ENCODE measurements at places on chromosomes 11 and 22.

DNA sequence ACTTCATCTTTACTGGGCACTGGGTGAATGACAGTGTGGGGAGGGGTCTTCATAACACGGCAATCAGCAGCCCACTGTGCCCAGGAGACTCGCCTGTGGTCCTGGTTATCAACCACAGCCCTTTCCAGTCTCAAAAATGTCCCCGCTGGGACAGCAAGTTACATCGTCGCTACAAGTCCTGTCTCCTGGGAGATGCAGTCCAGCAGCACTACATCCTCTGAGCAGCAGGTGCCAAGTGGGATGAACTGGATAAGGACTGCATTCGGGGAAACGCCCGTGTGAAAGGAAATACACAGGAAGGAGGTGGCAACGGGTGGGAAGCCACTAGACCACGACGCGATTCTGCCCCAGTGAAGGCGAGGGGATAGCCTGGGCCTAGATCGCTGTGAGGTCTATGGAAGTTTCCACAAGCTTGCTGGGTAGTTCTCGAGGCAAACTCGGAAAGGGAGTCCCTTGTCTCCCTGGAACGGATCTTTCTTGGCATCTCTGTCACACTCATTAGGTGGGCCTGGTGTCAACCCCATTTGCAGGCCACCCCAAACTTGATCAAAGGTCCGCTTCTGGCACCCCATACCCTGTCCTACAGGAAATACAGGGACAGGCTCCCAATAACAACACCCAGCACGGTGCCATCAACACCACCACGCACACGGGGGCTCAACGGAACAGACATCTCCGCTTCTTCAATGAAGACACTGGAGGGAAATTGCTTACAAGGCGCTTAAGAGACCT lies 4.4 kb downstream of the ASCL2 start:
- DNase-seq = no peak

DNA sequence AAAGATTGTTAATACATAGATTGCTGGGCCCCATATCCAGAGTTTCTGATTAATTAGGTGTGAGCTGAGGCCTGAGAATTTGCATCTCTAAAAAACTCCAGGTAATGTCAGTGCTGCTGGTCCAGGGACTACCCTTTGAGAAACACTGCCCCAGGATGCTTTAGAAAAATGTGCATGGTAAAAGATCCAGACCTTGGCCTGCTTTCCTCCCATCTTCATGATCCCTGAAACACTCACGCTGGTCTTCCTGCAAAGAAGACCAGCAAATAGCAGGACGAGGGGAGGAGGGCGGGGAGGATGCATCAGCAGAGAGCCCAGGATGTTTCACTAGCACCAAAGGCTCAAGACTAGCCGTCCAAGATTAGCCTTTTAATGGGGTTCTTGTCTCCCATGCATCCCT lies at the start of gene OR8A1:
Gene OR8A1 (plus strand): TSS at position 301 of the 400 bp plus-strand sequence. CDS start 123 bp downstream, outside the sequence.
- DNase-seq = no peak

DNA sequence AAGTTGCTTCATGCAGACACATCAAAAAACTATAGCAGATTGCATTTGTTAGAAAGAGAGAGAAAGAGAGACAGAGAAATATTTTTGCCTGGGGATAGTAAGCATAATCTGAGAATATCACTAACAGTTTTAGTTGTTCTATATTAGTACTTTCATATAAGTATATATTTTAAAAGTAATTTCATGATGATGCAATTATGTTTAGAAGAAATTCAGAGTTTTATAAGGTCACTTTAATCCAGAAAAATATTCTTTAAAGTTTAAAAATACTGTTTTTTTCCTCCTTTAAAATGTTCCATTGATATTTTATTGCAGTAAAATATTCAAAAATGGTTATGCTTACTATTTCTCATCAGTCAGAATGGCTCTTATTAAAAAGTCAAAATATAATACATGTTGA lies 86.8 kb upstream of the MTMR2 start:
- DNase-seq = no peak

DNA sequence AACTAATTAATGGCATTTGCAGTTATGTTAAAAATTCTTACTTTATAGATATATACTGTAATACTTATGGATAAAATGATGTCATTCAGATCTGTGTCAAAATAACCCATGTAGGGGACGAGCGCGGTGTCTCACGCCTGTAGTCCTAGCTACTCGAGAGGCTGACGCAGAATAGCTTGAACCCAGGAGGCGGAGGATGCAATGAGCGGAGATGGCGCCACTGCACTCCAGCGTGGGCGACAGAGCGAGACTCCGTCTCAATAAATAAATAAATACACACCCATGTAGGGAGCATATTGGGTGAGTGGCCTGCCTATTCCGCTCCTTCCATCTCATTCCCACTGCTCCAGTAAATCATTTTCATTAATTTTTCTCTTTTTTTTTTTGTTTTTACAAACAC lies 7.1 kb downstream of the SNU13 start:
- DNase-seq = no peak

DNA sequence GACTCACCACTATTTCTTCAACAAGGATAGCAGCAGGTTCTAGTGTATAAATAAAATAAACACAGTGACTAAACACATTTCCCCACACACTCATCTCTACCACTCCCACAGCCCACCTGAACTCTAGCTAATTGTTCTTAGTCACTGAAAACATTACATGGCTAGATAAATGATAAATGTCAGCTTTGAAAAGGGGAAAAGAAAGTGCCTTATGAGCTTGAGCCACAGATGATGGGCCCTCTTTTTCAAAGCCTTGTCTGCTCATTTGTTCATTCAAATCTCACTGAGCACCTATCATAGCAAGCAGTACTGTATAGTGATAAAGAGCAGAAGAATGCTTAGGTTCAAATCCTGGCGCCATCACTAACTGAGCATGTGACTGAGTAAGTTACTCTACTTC lies 58.3 kb downstream of the SIK3 start:
- DNase-seq = no peak

- DNase-seq = no peak
Observed at GRCh38 chr11:134705858-134706257, 293.8 kb upstream of the B3GAT1 start.

- no peak for DNase-seq
Observed at GRCh38 chr11:103609117-103610066, 427.0 kb upstream of the DDI1 start.

- DNase-seq = peak; percentile 59
Observed at GRCh38 chr11:3225826-3226750, 6.1 kb downstream of the MRGPRE start.

- no peak for DNase-seq
Observed at GRCh38 chr11:26963764-26964163, 30.1 kb upstream of the FIBIN start.

- no peak for DNase-seq
Observed at GRCh38 chr11:60672255-60672654, 27.2 kb upstream of the MS4A8 start.

DNA sequence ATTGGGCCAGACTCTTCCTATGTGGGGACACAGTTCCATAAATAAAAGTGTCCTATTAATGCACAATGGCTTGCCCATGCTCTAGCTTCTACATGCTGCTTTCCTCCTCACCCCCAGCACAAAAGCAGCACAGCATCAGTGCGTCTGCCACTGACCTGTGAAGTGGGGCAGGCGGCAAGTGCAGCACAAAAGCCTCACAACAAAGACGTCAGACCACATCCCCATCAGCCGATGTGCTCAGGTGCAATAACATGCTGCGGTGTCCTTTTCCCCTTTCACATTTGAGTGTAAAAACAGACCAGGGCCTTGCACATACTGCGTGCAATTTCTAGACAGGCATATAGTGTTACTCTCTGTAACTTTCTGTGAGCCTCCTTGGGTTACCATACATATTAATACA lies 12.8 kb downstream of the DKK3 start:
- peak; percentile 57 for DNase-seq

DNA sequence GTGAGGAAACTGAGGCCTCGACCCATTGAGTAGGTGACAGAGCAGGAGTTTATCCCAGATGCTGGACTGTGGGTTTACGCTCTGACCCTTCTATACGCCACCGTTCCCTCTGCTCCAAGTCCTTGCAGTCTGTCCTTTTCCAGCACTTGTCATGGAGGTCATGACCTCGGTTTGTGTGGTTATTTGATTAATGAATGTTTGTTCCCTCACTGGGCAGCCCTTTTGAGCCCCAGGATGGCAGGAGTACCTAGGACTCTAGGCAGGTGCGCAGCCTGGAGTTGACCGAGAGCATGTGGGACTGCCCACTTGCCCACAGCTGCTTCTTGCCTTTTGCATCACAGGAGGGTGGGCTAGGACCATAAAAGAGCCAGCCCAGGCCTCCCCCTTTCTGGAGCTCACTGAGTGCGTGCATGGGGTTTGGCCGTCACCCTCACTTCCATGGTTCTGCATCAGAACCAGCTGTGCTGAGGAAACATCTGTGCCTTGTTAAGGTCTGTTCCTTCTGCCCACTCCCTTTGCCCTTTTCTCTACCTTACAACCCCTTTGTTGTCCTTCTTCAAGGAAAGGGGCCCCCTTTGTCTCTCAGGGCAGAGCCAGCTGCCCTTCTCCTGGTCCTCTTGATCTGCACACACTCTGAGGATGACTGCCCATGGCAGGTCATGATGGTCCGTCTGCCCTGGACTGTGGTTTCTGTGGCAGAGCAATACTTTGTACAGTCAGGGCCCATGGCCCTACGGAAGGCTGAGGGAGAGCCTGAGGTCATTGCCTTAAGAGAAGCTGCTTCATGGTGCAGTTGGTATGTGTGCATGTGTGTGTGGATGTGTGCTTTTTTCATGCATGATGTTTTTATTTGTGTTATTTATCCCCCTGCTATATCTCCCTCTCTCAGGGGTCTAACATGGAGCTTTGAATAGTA lies 38.2 kb downstream of the BMAL1 start:
- no peak for DNase-seq

DNA sequence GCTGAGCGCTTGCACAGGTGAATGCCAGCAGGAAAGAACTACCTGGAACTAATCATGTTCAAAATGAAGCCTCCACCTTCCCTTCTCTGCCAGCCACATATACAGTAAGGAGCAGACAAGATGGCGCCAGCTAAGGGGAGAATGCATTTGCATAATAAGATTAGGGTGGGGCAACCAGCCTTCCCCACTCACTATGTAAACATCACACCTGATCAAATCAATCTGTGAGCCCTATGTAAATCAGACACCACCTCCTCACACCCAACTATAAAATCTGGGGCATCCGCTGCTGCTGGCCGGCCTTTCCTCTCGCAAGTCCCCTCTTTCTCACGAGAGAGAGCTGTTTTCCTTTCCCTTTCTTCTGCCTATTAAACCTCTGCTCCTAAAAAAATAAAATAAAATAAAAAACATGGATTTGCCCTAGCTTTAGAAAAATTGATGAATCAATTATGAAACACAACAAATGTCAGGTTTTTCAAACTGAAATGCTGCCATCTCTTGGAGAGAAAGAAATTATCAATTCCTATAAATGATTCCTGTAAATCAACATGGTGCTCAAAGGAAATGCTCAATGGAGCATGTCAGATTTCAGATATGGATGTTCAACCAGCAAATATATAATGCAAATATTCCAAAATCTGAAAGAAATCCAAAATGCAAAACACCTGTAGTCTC lies 108.9 kb downstream of the SGSM3 start:
- no peak for DNase-seq

- no peak for DNase-seq
Observed at GRCh38 chr11:72239313-72239848, 4.6 kb downstream of the PHOX2A start.

DNA sequence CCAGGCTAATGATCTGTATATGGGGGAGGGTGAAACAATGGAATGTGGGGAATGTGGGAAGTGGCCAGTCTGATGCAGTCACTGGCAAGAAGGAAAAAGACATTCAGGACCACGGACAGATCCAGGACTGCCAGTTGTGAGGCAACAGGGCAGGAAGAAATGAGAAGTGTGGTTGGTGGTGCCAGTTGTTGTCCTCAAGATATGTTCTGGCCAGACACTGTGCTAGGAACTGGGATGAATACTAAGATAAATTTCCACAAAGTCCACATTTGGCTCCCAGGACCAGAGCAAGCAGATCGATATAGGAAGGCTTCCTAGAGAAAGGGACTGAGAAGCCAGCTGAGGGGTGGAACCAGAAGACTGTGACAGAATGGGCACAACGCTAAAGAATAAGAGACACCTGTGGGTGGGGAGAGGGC lies 6.8 kb upstream of the TPBGL start:
- DNase-seq = peak; percentile 54

DNA sequence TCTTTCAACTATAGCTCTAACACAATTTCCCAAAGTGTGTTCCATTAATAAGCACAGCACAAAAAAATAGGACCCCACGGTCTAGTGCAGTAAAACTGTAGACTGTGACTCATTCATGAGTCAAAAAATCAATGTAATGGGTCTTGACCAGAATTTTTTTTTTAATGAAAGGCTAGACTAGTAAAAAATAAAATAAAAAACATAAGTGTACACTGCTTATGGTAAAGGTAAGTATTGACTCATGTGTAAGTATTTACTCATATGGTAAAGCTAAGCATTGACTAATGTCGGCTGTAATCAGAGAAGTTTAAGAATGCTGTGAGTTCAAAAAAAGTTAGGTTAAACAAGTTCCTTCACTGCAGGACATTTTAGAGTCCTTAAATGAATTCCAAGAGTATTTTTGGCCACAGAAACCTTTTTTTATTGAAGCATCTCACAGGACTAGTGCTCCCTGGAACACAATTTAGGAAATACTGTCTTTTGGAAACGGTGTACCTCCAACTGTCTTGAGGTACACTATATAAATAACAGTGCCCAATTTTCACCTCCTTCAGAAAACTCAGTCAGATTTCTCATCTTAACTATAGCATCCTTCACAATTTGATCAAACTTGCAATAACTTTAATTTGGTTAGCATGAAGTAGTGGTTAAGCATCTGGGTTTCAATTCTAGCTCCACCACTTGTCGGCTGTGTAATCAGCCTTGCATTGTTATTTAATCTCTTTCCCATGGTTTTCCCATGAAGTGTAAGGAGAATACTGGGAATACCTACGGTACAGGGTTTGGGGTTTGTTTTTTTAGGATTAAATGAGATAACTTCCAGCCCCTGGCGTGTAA lies 2.1 kb downstream of the CCDC73 start:
- DNase-seq = no peak

DNA sequence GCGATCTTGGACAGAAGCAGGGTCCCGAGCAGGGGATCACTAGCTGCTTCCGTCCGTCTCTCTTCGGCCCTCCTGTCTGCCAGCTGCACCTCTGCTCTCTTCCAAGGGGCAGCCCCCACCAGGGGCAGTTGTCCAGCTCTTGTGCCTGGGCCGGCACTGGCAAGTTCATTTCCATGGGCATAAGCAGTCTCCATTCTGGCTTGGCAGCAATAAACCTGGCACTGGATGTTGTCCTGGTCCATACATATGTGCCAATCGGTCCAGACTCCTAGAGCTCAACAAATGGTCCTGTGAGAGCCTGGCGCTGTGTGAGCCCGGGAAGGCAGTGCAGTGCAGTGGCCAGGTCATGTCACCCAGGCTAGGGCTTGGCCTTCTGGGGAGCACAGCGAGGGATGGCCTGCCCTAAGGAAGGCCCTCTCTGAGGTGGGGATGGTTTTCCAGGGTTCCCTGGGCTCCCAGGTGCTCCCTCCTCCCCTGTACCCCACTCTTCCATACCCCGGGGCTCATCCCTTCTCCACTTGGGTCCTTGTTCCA lies 60.4 kb downstream of the RPS6KA4 start:
- DNase-seq = no peak

- DNase-seq = no peak
Observed at GRCh38 chr11:104819107-104819506, 79.2 kb downstream of the CASP12 start.
